ENCODE measurements at places on chromosomes 4 and X.
A peak's percentile ranks its signal among the peaks of the same experiment; 100 is the strongest.

GRCh38 chr4:64584125-64584524 lies 174.9 kb upstream of the TECRL start:
- no peak overlapping the region for H3K4me3 ChIP-seq
- H3K27me3 ChIP-seq: no peaks in the 10 kb centered on the region
- no peak for ATAC-seq
- no peak overlapping the region for H3K27ac ChIP-seq

GRCh38 chr4:36677874-36678273 lies 396.5 kb downstream of the DTHD1 start:
- H3K4me3 ChIP-seq: no peak overlapping the region
- H3K4me1 ChIP-seq: no peaks in the 10 kb centered on the region
- no peak overlapping the region for H3K27ac ChIP-seq
- no peaks in the 10 kb centered on the region for H3K36me3 ChIP-seq
- H3K27me3 ChIP-seq: no peaks in the 10 kb centered on the region

- peaks cover 21% of the 10 kb centered on the region for H3K36me3 ChIP-seq
- H3K4me3 ChIP-seq: no peak overlapping the region
- no peak for ATAC-seq
- H3K27me3 ChIP-seq: no peaks in the 10 kb centered on the region
- H3K27ac ChIP-seq: no peak overlapping the region
Observed at GRCh38 chr4:153292897-153293741, 51.4 kb upstream of the MND1 start.

- H3K4me1 ChIP-seq: no peaks in the 10 kb centered on the region
- H3K36me3 ChIP-seq: no peaks in the 10 kb centered on the region
- no peak overlapping the region for H3K27ac ChIP-seq
- no peak overlapping the region for H3K4me3 ChIP-seq
Observed at GRCh38 chr4:147020456-147020855, 74.8 kb upstream of the TTC29 start.

DNA sequence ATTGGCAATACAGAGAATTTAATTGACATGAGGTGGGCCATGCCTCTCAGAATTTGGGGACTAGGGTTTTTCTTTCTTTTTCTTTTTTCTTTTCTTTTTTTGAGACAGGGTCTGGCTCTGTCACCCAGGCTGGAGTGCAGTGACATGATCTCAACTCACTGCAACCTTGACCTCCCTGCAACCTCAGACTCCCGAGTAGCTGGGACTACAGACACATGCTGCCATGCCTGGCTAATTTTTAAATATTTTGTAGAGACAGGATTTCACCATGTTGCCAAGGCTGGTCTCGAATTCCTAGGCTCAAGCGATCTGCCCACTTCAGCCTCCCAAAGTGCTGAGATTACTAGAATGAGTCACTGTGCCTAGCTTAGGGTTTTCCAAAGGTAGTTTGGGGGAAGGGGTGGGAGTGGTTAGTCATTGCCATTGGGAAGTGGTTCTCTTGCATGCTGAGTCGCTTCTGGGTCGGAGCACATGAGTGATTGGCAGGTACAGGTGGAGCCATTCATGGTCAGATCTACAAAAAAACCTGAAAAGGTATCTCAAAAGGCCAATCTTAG lies 54.5 kb downstream of the MID2 start:
- no peak overlapping the region for H3K27ac ChIP-seq
- no peak for ATAC-seq
- H3K4me3 ChIP-seq: no peak overlapping the region
- no peaks in the 10 kb centered on the region for H3K4me1 ChIP-seq
- H3K27me3 ChIP-seq: no peaks in the 10 kb centered on the region
- peaks cover 8% of the 10 kb centered on the region for H3K36me3 ChIP-seq

DNA sequence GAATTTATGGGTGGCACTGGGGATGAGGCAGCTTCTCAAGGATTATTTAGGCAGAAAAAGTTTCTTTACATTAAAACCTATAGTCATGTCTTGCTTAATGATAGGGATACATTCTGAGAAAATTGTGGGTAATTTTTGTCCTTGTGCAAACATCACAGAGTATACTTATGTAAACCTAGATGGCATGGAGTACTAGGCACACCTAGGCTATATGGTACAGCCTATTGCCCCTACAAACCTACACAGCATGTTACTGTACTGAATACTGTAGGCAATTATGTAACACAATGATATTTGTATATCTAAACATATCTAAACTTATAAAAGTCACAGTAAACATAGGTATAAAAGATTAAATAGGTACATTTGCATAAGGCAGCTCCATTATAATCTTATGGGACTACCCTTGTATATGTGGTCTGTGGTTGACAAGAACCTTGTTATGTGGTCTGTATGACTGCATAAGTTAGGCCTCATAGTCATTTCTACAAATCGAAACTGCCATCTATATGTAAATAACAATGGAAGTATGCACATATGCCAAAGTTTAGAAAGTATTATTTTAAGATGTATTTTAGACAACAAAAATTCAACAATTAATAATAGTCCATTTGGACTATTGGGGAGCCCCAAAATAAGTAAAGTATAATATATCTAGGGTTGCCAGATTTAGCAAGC lies 87.3 kb downstream of the CFAP299 start:
- peaks cover 10% of the 10 kb centered on the region for H3K4me1 ChIP-seq
- no peak overlapping the region for H3K4me3 ChIP-seq
- no peaks in the 10 kb centered on the region for H3K27me3 ChIP-seq
- H3K27ac ChIP-seq: no peak overlapping the region

GRCh38 chr4:56757261-56757746 lies 64.2 kb downstream of the SPINK2 start:
- H3K4me1 ChIP-seq: peaks cover 39% of the 10 kb centered on the region
- H3K27ac ChIP-seq: peak overlapping the region; percentile 86
- peak; percentile 74 for ATAC-seq
- peak overlapping the region; percentile 29 for H3K4me3 ChIP-seq

GRCh38 chr4:68576272-68577125 lies at the start of gene UGT2B17:
UGT2B17 (minus strand) TSS chr4:68576322; CDS start chr4:68568484, 7,838 bp downstream.
- H3K36me3 ChIP-seq: no peaks in the 10 kb centered on the region
- peak within 1 kb of the TSS; percentile 79 for H3K27ac ChIP-seq
- H3K4me3 ChIP-seq: peak within 1 kb of the TSS; percentile 71
- H3K4me1 ChIP-seq: peaks cover 29% of the 10 kb centered on the region
- ATAC-seq: peak; percentile 78

DNA sequence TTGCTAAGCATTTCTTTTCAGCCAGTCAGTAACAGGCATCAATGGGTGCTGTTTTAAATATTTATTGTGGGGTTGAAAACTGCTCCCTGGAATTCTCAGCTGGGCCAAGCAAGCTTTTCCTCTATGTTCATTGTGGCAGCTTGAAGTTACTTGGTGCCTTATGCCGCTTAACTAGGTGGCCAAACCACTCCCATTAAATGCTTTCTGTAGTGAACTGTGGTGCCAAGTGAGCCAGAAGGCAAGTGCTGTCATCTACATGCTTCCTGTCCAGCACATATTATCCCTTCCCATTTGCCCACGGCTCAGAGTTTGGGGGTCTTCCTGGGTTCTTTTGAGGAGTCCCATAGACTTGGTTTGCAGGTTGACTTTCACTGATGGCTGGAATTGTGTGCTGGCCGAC lies 64.8 kb downstream of the TAB3 start:
- no peak overlapping the region for H3K4me3 ChIP-seq
- no peaks in the 10 kb centered on the region for H3K27me3 ChIP-seq
- no peak overlapping the region for H3K27ac ChIP-seq
- no peaks in the 10 kb centered on the region for H3K36me3 ChIP-seq
- ATAC-seq: no peak
- peaks cover 14% of the 10 kb centered on the region for H3K4me1 ChIP-seq

GRCh38 chrX:22139822-22140221 lies 107.7 kb downstream of the PHEX start:
- no peaks in the 10 kb centered on the region for H3K36me3 ChIP-seq
- no peak overlapping the region for H3K4me3 ChIP-seq
- H3K27ac ChIP-seq: no peak overlapping the region
- H3K27me3 ChIP-seq: no peaks in the 10 kb centered on the region
- H3K4me1 ChIP-seq: peaks cover 28% of the 10 kb centered on the region

DNA sequence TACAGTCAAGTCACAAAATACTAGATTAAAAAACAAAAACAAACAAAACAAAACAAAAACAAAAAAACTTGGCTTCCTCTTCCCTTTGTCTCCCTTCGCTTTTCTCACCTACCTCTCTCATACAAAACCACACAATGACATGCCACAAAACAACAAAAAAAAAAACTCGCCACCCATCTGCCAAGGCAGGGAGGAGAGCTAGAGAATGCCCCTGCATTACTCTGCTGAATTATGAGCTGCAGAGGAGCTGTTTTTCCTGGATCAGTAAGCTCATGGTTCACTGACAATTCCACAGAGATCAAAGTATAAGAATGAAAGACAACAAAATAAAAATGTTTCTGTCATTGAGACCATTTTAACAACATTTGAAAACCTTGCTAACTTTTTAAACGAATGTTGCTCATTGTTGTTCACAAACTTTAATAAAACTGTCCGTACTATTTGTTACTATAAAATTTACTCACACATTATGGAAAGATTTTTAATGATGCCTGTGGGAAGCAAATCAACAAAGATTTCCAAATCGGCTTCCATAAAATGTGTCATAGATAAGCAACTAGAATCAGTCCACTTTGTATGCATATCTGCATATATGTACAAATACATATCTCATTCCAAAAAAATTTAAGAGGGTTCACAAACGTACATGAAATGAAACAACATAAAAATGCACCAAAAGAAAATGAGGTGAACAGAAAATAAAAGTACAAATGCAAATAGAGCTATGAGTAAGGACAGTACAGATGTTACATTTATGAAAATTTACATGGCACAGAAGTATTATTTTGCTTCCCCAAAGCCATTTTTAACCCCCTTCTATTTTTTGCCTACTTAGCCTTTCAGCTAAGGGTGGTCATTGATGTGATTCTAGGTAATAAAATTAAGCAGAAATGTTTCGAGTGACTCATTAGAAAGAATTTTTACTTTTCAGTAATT lies 252.4 kb upstream of the FAT4 start:
- no peaks in the 10 kb centered on the region for H3K36me3 ChIP-seq
- no peaks in the 10 kb centered on the region for H3K4me1 ChIP-seq
- ATAC-seq: no peak
- no peaks in the 10 kb centered on the region for H3K27me3 ChIP-seq
- no peak overlapping the region for H3K4me3 ChIP-seq

- ATAC-seq: no peak
- no peaks in the 10 kb centered on the region for H3K4me1 ChIP-seq
- H3K4me3 ChIP-seq: no peak overlapping the region
- H3K27me3 ChIP-seq: no peaks in the 10 kb centered on the region
- H3K27ac ChIP-seq: no peak overlapping the region
- H3K36me3 ChIP-seq: no peaks in the 10 kb centered on the region
Observed at GRCh38 chr4:142558851-142559250, 287.2 kb downstream of the INPP4B start.

DNA sequence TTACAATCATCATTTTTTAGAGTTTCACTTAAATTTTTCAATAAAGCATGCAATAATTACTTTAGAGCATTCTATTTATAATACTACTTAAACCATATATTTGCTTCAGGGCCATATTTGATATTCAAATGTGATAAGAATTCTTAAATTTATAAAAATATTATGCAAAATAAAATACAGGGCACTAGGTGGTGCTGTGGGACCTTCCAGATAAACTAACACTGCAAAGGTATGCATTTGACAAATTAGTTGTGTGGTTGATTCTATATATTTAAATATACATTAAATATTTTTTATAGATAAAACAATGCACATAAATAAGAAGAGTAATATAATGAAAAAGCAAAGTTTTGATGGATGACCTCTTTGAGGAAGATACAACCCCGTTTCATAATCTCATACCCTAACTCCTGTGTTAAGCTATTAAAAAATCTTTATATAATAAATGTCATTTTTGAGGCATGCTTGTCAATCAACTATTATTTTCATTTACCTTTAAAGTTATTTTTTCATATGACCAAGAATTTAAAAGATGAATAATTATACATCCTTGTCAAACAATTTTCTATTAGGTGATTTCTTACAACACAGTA lies 128.4 kb downstream of the REELD1 start:
- no peak overlapping the region for H3K27ac ChIP-seq
- H3K4me3 ChIP-seq: no peak overlapping the region
- H3K27me3 ChIP-seq: no peaks in the 10 kb centered on the region

DNA sequence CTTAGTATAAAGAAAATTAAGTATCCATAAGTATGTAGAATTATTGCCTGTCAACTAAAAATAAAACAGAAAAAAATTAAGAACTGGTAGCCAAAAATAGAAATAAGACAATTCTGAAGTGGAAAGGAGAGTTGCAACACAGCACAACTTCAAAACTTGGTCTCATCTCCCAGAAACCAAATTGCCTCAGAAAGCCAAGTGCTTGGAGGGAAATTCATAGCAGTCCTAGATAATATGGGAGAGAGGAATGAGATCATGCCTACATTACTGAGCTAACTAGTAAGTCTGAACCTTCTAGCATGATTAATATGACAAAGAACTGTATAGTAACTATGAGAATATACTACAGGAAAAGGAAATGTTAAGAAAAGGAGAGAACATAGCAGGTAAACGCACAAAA lies 256.5 kb downstream of the LDB2 start:
- no peaks in the 10 kb centered on the region for H3K4me1 ChIP-seq
- H3K27ac ChIP-seq: no peak overlapping the region
- H3K27me3 ChIP-seq: no peaks in the 10 kb centered on the region
- no peak for ATAC-seq
- no peaks in the 10 kb centered on the region for H3K36me3 ChIP-seq
- no peak overlapping the region for H3K4me3 ChIP-seq

GRCh38 chrX:123869488-123869887 lies 9.6 kb downstream of the XIAP start:
- peak; percentile 77 for ATAC-seq
- H3K4me3 ChIP-seq: peak overlapping the region; percentile 29
- peak overlapping the region; percentile 79 for H3K27ac ChIP-seq
- peaks cover 11% of the 10 kb centered on the region for H3K4me1 ChIP-seq
- no peaks in the 10 kb centered on the region for H3K27me3 ChIP-seq

GRCh38 chrX:46715530-46715929 lies 43.4 kb downstream of the SLC9A7 start:
- H3K4me3 ChIP-seq: no peak overlapping the region
- H3K4me1 ChIP-seq: peaks cover 46% of the 10 kb centered on the region
- no peak for ATAC-seq
- H3K27me3 ChIP-seq: no peaks in the 10 kb centered on the region
- peaks cover 12% of the 10 kb centered on the region for H3K36me3 ChIP-seq
- H3K27ac ChIP-seq: no peak overlapping the region

GRCh38 chrX:1242891-1243402 lies 25.7 kb upstream of the CSF2RA start:
- peaks cover 22% of the 10 kb centered on the region for H3K4me1 ChIP-seq
- H3K4me3 ChIP-seq: no peak overlapping the region
- H3K27ac ChIP-seq: no peak overlapping the region
- H3K27me3 ChIP-seq: peaks cover 43% of the 10 kb centered on the region
